ENCODE measurements at places on chromosomes 1 and 21. TPM values are rescaled to one million over a fixed set of nuclear protein-coding genes. Genes with fewer than 3 reads are reported as not detected.

GRCh38 chr1:161374373-161374772 lies 6.7 kb upstream of the CFAP126 start:
- no peak for DNase-seq

CDCA8 gene
- total RNA-seq: 4.2 TPM

DNA sequence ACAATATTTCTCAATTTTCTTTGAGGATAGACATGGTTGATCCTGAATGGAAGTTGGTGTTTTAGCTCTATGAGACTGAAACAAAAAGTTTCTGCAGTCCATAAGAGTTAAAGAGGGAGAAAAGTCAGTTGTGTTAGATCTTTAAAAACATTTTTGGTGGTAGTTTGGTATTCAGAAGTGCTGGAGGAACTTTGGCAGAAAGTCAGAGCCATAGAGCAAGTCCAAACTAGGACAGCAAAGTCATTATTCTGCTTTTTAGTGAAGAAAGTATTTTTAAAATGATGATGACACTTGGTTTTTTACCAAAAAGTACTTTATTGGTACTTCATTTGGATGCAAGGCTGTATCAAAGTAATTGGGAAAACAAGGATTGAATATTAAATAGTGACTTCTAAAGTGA lies 41.8 kb downstream of the FNBP1L start:
- peak; percentile 46 for DNase-seq

DNA sequence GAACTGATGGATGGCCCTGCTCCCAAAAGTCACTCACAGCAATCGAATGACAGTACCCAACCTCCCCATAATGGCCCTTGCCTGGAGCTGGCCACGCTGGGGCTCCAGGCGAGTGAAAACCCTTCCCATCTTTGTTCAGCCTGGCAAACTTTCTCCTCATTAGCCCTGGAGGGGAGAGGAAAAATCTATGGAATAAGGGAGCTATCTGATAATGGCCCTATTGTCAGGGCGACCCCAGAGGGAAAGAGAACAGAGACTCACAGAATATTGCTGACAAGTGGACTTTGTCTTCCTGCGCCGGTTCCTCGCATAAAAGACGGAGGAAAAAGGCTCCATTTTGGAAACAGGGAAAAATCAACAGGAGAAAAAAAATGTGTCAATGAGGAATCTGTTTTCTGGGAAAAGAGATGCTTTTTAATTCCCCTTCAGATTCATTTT lies 13.0 kb upstream of the ARHGEF16 start:
- no peak for DNase-seq

- peak; percentile 66 for DNase-seq
Measured at GRCh38 chr1:61318319-61319125, 236.2 kb downstream of the NFIA start.

DNA sequence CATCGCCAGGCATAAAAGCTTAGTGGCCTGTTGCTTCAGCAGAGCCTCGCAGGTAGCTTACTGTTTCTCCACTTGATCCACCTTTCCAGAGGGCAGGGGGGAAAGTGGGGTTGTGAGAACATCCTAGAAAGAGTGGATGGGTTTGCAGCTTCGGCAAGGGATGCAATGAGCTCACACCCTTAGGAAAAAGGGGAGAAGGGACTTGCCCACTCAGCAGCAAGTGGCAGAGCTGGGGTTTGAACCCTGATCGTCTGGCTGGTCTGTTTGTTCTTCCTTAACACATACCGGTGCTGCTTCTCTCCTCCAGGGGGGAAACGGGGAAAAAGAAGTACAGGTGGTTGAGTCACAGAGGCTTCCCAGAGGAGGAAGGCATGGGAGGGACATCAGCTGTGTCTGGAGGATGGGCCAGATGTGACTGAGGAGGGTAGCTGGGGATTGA lies 1.0 kb downstream of the TMEM201 start:
- DNase-seq: no peak

TSPAN2 gene
- total RNA-seq: 32.8 TPM

GRCh38 chr1:56045477-56045876 lies 533.9 kb downstream of the PLPP3 start:
- DNase-seq: no peak

- DNase-seq: no peak
Measured at GRCh38 chr1:53306168-53306567, 21.7 kb downstream of the LRP8 start.

CYP4X1 gene
- 0.24 TPM for total RNA-seq

DNA sequence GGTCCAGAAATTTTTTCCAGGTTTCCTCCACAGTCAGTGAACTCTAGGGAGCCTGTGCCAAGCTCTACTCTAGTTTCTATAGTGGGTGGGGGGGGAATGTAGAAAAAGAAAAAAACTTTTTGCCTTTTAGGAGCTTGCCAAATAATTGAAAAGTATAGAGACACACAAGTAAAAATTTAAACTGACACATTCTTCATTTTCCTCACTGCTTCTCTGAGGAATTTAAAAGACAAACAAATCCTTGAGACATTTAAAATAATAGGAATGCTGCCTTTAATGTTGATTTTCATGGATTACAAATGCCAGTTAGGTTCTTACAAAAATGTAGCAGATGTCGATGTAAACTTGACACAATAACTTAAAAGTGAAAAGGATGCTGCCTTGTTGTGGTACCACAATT lies 241.9 kb downstream of the DNM3 start:
- DNase-seq: no peak

DNA sequence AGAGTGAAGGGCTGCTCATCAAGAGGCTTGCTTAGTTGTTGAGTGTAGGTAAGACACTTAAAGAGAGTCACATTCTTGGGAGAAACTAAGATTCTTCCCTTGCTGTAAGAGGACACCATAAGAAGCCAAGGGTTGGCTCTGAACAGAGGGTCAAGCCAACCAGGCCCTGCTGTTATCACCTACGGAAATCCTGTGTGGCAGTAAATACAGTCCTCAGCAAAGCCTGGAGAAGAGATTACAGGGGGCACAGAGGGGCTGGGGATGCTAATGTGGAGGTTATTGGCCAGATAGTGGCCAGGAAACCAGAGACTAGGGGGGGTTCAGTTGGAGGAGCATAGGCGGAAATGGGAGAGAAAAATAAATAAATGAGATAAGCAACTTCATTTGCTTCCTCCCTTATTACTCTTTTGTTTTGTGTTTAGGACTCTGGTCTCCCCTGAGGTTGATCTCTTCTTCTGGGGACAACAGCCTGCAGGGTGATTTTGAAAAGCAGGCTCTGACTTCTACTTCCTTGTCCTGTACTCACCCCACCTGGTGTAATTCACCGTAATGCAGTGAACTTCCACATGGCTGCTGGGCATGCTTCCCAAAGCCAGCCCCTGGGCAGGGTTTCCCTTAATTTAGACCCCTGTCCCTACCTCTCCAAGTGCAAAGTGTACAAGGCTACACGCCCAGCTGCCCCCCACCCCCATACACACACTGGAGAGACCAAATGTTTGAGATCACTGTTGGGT lies 40.9 kb downstream of the MTARC1 start:
- DNase-seq: no peak

- no peak for DNase-seq
Measured at GRCh38 chr1:180094705-180095295, 59.9 kb upstream of the QSOX1 start.

DNA sequence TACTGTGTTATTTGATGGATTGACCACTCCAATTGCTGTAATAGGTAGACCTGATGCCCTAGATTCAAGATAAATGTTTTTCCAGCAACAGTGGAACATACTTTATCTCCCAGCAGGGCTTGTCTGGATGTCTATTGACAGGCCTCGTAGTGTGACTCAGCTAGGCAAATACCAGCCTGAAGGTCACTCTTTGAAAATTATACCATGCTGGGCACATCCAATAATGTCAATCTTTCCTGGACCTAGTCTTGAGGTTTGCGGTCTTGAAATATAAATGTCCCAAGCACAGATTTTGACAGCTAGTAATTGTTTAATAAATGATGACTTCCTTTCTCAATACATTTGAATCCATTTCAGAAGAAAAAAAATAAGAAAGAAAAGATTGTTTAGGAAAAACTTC lies 1138.0 kb upstream of the TMPRSS15 start:
- no peak for DNase-seq

DNA sequence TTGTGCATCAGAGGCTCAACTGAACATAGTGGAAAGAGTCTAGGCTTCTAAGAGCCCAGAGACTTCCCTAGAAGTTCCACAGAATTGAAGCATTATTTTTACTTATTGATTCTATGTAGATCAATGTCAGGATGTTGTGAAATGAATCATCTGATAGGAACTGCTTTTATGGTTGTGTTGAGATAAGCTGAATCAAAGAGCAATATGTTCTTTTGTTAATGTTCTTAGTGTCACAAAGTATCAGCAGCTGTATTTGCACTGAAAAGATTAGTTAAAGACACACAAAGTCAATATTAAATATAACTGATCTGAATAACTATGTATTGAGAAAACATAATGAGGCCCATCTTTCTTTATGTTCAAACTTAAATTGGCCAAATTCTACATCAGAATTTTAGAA lies 430.7 kb upstream of the ZRANB2 start:
- DNase-seq: no peak

SYT14 gene
- total RNA-seq: 6.1 TPM

DNA sequence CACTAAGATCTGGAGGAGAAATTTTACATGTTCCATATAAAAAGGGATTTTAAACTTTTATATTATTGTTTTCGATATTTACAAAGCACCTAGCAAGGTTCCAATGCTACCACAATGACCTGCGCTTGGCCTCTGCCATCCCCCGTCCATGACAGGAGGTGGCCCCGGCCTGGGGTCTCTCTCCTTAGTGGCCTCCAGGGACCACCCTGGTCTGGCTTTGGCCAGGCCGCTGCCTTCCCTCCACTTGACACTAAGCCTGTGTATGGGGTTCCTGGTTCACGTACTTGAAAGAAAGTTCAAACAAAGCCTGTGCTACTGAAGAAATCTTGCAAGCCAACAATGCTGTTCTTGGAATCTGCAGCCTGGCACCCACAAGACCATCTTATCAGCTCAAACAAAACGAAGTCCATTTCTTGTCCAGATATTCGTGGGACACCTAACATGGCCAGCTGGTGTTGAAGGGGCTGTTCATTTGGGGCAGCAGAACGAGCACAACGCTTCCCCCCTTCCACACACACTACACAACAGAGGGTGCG lies 12.8 kb downstream of the PRDM15 start:
- DNase-seq: no peak

DNA sequence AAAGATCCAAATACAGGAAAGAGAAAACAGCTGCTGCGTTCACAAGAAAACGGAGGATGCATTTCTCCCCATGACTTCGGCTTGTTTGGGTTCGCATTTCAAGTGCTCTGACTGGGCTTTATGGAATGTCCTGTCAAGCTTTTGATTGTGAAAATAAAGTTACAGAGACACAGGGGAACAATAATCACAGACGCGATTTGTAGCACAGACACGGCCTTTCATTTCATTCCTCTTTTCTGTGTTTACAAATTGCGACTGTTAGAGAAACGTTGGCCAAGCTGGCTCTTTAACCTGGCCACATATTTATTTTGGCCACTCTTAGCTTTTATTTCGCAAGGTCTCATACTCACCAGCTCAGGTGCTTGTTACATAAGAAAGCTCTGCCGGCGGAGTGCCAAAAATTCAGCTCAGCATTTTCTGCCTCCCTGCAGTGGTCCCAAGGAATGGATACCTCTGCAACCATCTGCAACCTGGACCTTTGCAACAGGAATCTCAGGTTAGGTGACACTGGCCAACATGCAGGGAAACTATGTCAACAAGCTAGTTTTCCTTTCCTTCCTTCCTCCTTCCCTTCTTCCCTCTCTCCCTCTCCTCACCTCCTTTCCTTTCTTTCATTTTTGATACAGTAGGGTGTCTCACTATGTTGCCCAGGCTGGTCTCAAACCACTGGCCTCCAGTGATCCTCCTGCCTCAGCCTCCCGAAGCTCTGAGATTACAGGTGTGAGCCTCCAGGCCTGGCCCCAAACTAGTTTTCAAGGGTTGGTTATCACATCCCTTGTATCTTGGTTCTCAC lies 58.2 kb upstream of the SLC45A1 start:
- peak; percentile 82 for DNase-seq

DNA sequence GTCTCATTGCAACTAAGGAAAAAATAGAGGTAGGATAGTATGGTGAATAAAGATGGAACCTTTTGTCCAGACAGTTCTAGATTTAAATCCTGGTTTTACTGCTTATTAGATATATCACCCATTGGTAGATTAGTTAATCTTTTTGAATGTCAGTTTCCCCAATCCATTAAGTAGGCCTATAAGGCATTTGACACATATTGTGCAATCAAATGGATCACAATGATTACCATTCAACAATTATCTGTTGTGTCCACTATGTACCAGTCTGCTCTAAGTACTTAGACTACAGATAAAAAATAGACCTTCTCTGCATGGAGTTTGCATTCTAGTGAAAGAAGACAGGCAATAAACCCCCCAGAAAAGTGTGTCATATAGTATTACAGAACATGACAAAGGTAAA lies 6.0 kb upstream of the PALMD start:
- no peak for DNase-seq

GRCh38 chr1:191592039-191592438 lies 566.2 kb upstream of the RGS18 start:
- no peak for DNase-seq

DNA sequence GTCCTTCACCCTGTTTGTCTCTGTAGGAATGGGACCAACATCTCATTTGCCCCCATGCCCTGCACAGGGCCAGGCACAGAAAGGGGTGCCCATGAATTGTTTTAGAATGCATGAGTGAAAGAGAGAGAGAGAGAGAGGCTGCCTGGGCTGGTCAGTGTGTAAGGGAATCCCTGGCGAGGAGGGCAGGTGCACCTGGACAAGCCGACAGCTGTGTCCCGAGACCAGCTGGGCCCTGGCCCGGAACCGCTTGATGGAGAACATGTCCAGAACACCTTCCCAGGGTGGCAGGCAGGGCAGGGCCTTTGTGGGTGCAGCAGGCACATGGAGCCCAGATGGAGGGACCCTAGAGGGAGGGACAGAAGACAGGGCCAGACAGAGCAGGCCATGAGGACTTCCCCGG lies 22.7 kb downstream of the SPOCD1 start:
- no peak for DNase-seq

COL8A2 gene
- 10.8 TPM for total RNA-seq

JAM2 gene
- total RNA-seq: 7.2 TPM

KMO gene
- 0.07 TPM for total RNA-seq

Data from astrocyte (in vitro differentiated cells and primary cell).